ENCODE measurements at places on chromosomes 6 and 20. TPM values are rescaled to one million over a fixed set of nuclear protein-coding genes. Genes with fewer than 3 reads are reported as not detected.
A peak's percentile ranks its signal among the peaks of the same experiment; 100 is the strongest.

The ADGB gene
- total RNA-seq, result not detected

The GGTLC1 gene
- total RNA-seq, result not detected

The PNLDC1 gene
- total RNA-seq, result 0.66 TPM

The HLA-DQB1 gene
- 1.3 TPM for total RNA-seq

GRCh38 chr6:149938571-149939355, 3.1 kb upstream of the ULBP2 start:
- DNase-seq, result no peak

GRCh38 chr6:39471954-39472659, 149.6 kb upstream of the KCNK16 start:
- DNase-seq, result no peak

DNA sequence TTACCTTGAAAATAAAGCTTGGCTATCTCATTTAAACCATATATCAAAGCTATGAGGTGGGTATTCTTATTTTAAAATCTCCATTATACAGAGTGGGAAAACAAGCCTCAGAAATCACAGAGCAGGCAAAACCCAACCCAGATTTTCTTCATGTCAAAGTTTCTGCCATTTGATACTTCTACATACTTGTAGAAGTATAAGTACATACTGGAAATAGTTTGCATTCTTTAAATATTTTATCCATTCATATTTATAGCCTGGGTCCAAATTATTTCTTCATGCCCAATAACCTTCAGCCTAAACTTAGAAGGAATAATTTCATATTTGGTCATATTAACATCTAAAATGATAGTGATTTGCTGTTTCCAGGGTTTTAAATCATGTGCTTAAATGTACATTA, 61.8 kb downstream of the MLIP start:
- DNase-seq, result no peak

GRCh38 chr20:47220161-47220582, 136.3 kb downstream of the ZMYND8 start:
- DNase-seq, result no peak

DNA sequence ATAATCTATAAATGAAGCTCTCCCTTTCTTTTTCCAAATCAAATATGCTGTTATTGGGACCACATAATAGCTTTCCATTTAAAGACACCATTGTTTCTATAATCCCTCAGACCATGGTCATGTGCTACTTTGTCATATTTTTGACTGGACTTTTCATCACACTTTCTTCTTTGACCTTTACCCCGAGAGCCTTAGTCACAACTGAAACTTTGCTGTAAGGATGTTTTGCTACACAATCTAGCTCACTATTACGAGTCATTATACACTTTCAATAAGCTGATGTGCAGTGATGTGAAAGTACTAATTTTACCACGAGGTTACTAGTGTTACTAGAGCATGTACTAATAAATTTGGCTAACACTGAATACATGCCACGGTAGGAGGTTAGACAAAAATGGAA, 367.2 kb upstream of the RUNX2 start:
- no peak for DNase-seq

- no peak for DNase-seq
Observed at GRCh38 chr6:71400852-71401251, 112.2 kb downstream of the OGFRL1 start.

- DNase-seq, result no peak
Observed at GRCh38 chr6:107816818-107817217, 7.3 kb downstream of the SCML4 start.

DNA sequence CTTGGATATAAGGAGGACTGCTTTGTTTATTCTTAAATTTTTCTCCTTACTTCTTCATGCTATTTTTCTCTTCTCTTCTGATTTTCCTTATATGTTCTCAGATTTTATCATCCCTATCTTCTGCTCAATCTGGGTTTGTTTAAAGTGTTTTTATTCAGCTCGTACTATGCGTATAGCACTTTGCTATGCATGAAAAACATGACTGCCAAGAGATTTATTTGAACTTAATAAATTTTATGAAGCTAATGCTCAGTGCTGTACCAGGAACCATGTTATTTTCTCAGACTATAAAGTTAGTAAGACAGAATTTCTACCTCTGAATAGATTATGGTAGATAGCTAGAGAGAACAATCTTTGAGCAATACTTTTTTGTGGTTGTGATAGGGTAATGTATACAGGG, 305.9 kb downstream of the LAMA2 start:
- DNase-seq, result no peak

DNA sequence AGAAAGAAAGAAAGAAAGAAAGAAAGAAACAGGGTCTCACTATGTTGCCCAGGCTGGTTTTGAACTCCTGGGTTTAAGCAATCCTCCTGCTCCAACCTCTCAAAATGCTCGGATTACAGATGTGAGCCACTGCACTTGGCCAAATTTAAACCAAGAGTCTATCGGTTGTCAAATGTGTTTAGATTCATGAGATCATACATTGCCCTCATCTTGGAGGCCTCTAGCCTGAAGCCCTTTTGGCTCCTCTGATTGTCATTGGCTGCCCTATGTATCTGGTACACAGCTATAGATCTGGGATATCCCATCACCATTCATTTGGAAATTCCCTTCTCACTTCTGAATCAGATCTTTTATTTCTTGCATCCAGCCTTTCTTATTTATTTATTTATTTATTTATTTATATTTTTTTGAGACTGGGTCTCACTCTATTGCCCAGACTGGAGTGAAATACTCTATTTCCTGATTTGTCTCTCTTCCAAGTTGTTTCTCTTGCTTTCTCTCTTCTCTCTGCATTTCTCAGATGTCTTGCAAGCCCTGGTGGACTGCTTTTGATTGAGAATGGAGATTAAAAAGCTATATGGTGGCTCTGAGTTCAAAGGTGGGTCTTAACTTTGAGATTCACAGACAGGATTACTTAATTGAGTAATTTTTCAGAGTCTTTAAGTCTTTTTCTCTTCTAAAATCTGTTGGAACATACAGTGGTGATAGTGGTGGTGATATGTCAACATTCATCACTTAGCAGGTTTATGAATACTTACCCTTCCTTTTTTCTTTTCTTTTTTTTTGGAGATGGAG, 121.9 kb downstream of the GJA1 start:
- DNase-seq, result no peak

DNA sequence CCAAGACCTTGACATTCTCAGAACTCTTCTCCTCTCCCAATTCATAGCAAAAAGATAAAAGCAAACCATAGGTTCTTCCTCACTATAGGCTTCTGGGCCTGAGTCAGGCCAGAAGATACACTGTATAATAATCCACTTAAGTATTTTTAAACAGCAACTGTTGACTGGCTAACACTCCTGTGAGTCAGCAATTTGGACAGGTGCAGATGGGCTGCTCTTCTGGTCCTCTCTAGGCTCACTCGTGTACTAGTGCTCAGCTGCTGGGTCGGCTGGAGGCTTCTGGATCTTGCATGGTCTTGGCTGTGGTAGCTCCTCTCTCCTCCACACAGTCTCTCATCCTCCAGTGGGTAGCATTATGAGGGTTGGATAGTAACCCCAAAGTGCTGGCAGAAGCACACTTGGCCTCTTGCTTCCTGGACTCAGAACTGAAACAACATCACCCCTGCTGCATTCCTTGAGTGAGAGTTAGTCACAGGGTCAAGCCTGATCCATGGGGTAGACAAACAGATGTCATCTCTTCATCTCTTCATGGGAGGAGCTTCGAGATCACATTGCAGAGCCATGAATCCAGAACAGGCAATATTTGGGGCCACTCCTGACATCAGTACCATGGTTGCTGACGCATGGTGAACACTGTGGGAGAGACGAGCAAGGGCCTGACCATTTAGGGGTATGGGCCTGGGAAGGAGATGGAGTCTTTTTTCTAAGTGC, 86.9 kb downstream of the C6orf118 start:
- no peak for DNase-seq

GRCh38 chr20:21571841-21572690, 58.2 kb upstream of the NKX2-2 start:
- DNase-seq, result no peak

DNA sequence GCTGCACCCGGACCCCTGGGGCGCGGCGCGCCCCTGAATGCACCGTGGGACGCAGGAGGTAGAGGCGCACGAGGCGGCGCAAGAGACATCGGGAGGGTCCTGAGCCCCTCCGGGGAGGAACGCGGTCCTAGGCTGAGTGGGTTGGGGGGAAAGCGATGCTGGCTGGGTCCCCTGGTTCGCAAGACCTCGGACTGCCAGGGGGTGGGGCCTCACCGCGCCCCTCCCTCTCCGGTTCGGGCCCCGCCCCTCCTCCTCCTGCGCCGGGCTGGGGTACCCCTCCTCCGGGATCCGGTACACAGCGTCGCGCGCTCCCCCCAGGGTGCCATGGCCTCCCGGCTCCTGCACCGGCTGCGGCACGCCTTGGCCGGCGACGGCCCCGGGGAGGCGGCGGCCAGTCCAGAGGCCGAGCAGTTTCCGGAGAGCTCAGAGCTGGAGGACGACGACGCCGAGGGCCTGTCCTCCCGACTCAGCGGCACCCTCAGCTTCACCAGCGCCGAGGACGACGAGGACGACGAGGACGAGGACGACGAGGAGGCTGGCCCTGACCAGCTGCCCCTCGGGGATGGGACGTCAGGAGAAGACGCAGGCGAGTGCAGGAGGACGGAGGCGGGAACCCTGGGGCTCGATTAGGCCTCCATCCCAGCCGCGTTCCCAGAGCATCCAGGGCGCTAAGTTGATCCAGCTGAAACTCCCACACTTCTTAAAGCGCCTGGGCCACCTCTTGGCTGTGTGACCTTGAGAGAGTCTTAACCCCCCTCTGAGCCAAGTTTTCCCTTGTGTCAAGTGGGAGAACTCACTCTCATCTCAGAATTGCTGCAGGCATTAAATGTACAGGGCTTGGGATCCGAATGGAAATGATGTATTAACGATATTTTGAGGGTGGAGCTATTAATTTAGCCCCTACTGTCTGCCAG, 541 bp downstream of the SNX21 start:
- peak; percentile 67 for DNase-seq

- no peak for DNase-seq
Observed at GRCh38 chr6:11760015-11760473, 18.6 kb downstream of the ADTRP start.
